ENCODE measurements at places on chromosomes 12 and 14.

GRCh38 chr12:43306066-43306465, 245.9 kb downstream of the ADAMTS20 start:
- no peak for DNase-seq

DNA sequence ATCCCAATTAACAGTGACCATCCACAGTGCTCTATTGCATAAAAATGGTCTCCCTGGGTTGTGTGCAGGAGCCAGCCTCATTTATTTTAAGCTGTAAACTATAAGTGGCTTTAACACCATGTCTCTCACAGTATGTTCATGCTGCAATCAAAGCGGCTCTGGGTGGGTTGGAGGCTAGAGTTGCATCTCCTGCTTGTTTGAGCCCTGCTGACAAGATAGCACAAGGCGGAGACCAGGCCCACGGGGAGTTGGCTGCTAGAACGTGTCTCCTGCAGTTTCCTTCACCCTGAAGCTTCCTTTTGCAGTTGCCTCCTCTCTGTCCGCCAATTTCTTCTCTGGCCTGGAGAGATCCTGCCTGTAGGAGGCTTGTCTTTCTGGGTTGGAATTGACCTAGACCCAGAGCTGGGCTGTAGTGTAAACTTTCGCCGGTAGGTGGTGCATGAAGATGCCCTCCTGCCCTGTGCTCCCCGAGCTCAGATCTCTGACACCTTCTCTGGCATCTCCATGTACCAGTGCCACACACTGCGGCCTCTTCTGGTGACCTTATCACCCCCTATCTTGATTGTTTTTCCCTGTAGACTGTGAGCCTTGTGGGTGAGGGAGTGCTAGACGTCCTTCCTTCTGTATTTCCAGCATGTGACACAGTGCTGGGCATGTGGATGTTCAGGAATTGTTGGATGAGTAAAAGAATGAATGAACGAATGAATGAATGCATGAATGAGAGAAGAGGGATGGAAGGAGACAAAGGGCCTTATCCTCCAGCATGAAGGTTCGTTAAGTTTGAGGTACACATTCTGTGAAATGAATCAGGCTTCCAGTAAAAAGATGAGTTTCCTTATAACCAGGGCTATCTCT, 10.4 kb downstream of the OTUB2 start:
- peak; percentile 47 for DNase-seq

DNA sequence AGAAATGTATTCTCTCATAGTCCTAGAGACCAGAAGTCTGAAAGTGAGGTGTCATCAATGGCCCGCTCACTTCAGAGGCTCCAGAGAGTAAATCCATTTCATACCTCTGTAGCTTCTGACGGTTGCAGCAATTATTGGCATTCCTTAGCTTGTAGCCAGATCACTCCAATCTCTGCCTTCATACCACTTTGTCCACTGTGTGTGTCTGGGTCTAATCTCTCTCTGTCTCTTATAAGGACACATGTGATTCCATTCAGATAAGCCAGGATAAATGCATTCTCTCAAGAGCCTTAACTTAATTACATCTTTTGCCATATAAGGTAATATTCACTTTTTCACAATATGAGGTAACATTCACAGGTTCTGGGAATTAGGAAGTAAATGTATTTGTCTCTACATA, 365.7 kb downstream of the GXYLT1 start:
- DNase-seq, result no peak

GRCh38 chr14:100822013-100822412, 3.9 kb upstream of the MEG3 start:
- no peak for DNase-seq

DNA sequence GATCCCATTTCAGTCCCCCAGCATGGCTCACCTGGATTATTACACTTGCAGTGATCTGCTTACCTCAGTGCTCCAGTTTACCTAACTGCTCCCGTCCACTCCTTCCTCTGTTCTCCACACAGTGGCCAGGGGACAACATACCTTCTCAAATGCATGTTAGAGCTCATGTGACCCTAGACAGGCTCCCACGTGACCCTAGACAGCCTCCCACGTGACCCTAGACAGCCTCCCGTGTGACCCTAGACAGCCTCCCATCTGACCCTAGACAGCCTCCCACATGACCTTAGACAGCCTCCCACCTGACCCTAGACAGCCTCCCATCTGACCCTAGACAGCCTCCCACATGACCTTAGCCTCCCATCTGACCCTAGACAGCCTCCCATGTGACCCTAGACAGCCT, 226.0 kb upstream of the TMEM132C start:
- DNase-seq, result no peak

- no peak for DNase-seq
These were observed 17.0 kb downstream of the C12orf75 start for GRCh38 chr12:105347499-105347898.

DNA sequence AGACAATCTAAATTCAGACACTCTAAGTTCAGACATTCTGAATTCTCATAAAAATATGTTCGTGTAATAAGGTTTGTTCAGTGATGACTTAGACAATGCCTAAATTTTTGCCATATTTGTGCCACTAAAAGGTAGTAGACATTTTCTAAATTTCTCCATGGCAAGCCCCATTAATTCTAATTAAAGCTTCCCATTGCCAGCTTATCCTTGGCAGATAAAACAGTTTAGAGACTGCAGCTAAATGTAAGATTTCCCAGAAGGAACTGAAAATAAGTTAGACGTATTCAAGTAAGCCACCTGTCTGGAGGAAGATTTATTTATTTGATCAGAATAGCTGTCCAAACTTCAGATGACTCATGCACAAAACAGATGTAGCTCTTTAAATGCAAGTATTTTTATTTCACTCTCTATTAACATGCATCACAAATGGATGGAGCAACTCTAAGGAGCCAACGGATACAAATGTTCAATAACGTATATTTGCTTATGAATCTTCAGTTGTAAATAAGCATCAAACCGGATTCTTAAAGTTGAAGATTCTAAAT, 130.4 kb downstream of the SLC2A13 start:
- no peak for DNase-seq

DNA sequence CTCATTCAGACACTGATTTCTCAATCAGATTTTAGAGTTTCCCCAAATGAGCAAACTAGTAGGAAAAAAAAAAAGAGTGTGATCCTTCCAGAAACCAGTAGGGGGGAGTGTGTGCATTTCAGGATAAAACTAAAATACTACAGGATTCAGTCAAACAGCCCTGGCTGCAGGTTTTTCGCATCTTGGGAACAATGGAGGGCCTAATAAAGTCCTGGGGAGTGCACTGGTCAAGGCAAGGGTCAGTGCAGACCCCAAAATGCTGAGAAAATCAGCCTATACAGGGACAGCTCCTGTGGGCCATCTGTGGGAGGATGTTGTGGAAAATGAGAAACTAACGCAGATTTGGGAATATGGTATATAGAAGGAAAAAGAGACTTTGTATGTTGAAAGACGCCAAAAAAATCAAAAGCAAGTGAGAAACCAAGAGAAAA, 22.2 kb upstream of the ABCD4 start:
- no peak for DNase-seq

GRCh38 chr12:127621366-127621765, 645.6 kb upstream of the TMEM132C start:
- no peak for DNase-seq

GRCh38 chr12:32897687-32898573, 1.4 kb upstream of the PKP2 start:
- DNase-seq, result no peak

DNA sequence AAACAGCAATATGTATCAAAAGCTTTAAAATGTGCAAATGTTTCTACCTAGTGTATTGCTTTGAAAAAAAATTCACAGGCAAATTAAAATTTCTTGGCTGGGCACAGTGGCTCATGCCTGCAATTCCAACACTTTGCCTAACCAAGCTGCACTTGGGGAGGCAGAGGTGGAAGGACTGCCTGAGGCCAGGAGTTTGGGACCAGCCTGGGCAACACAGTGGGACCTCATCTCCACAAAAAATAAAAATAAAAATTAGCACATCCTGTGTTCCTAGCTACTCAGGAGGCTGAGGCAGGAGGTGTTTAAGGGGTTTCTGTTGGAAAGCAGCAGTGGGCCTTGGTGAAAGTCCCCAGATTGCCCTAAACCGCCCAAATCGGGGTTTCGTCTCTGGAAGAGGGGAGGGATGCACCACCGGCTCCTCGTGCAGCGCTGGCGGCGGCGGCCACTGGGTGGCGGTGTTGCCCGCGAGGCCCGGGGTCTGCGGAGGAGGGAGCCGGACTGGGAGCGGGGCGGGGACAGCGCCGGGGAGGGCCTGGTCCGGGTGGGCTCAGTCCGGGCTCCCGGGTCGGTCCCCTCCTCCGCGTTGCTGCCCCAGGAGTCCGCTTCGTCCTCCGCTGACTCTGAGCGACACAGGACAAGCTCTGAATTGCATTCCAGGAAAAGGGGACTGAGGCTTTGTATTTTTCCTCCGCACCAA, 265.6 kb downstream of the AACS start:
- DNase-seq, result peak; percentile 31

DNA sequence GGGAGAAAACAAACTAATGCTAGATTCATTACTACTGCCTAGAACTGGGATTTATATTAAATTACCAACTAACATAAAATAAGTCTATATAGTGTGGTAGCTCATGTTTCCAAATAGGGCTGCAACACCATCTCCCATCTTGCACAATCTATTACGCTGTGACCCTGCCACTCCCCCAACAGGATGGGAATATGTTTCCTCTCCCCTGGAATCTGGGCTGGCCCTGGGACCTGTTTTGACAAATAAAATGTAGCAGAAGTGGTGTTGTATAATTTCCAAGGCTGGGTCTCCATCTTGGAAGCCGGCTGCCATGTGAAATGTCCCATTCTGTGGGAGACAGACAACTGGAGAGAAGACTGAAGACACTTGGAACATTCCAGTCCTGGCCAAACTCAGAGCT, 45.6 kb upstream of the FERMT2 start:
- DNase-seq, result no peak

- DNase-seq, result no peak
These were observed 472.1 kb upstream of the RGS6 start for GRCh38 chr14:71460091-71460490.

- no peak for DNase-seq
These were observed 621.2 kb upstream of the FBXO33 start for GRCh38 chr14:40053416-40053815.

Data from stimulated activated CD8-positive, alpha-beta memory T cell treated with anti-CD3 and anti-CD28 coated beads, Interleukin-15, amount 100 ng/mL, for 24 hours (primary cell).